Muscle of back (tissue), 13 donors: ENCODE measurements at places on chromosomes 6 and 20.

GRCh38 chr20:58891086-58891717 is 38.7 kb downstream of the GNAS start:
- DNase-seq: peak; percentile 88

GRCh38 chr6:150830439-150831165 is 34.9 kb upstream of the MTHFD1L start:
- DNase-seq: peak; percentile 44

DNA sequence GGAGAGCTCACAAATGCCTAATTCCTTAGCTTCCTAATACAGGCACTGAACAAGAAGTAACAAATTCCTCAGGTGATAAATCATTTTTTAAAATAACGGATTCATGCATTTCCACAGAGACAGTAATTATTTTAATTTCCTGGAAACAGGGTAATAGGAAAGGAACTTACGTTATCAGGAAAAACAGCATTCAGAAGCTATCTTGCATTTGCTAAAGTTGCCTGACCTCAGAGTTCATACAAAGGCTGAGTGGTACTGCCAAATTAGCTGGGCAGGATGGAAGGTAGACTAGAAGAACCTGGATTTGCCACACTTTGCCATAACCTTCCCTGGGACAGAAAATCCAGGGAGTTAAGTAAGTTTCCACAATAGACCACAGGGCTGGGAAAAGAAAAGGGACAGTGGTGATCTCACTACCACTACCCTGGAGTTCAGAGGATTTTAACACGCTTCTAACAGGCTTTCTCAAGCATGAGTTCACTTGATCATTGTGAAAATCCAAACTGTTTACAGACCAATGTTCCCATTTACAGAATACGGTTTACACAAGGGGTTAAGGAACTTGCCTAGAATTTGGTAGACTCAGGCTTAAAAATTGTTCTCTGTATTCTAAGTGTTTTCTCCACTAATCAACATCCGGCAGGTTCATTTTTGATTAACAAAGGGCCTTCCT is 57.0 kb downstream of the KIF13A start:
- no peak for DNase-seq

DNA sequence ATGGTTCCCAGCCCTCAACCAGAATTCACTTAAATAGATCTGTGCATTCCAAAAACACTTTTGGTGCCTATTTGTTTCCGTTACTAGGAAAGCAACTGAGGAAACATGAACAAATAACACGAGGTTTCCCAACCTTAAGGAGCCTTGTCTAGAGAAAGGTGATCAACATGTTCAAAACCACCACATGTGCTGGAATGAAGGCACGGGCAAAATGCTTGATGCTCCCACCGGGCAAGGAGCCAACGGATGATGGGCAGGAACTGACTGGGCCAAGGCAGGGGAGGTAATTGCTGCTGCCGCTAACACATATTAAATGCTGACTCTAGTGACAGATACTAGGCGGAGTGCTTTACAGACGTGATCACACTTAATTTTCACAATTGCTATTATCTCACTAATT is 2.5 kb downstream of the MYLK4 start:
- DNase-seq: no peak

DNA sequence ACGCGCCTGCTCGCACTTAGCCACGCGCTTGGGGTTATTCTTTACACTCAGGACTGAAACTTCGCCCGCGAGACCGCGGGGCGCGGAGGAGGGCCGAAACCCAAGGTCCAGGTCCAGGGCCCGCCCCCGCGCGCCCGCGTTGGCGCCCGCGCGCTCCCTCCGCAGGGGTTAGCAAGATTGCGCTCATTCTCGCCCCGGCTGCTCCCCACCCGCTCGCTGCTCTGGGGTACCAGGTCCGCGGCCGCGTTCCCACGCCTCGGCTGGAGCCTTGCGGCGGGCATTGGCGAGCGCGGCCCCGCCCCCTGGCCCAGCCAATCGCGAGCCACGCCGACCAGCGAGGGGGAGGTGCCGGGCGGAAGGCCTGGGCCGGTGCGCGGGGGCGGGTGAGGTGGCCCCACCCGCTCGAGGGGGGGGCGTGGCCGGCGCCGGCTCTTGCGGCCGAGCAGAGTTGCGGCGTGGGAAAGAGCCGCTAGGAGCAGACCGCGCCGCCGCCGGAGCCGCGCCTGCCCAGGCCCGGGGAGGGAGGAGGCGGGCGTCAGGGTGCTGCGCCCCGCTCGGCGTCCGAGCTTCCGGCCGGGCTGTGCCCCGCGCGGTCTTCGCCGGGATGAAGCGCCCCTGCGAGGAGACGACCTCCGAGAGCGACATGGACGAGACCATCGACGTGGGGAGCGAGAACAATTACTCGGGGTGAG is at the start of gene HEY2:
TSS of gene HEY2 (plus strand) at position 460 of the 692 bp plus-strand sequence. CDS start at position 605, 145 bp downstream.
- DNase-seq: peak; percentile 90

DNA sequence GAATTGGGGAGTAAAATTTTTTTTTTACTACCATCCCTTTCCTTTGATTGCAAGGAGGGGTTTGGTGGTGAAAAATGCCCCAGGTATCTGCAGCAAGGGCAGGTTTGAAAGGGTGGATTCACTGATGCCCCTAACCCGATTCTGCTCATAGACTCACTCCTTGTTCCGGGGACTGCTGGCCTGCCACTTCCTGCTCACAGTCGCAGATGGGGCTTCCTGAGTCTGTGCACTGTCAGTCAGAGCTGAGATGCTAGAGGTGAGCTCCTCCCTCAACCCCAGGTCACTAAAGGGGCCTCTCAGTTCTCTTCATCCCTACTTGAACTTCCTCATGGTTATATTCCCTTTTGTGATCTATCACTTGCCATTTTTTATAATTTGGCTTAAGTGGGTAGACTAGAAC is 357.9 kb downstream of the FARS2 start:
- no peak for DNase-seq

- DNase-seq: no peak
These were observed 42.9 kb upstream of the SPACA1 start for GRCh38 chr6:88004707-88005106.

DNA sequence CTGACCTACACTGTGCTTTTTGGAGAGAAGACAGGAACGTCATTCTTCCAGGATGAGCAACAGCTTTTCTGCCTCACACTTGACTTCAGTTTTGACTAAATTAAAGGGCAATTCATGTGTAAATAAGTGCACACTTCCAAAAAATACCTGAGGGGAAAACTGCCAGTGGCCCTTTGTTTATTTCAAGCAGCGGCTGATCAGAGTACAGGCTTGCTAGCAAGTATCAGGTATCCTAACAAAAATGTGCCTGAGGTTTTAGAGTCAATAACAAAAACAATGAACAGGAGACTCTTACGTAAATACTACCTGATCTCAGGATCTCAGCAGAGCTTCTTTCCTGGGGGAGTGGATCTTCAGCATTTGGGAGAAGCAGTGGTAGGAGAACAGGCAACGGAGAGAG is 12.4 kb downstream of the LY86 start:
- no peak for DNase-seq

DNA sequence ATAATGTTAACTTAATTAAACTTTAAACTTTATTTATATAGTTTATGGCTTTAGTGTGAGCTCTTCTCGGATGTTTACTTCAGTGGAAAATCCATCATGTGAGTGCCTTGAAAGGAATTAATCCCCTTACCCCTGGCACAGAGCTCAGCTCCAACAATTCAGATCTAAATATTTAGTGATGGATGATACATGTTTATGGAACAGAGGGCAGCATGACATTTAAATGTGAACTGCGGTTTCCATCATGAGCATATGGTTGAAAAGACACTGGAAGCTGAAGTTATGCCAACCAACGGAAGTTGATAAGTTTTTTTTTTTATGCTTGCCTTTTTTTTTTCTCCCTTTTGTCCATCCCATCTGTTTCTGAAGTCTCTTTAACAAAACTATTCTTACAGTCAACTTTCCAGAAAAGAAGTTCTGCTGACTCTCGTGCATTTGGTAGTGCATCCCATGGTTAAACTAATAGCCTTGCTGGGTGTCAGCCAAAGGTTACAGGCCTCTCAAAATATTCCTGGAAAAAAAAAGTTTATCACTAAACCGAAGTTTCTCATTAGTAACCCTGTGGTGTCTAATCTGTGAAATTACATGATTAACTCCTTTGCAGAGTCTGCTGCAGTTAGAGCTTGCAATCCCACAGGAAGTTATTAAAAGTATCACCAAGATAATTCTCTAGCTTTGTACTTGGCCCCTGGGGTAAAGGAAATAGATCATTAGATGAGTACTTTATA is 243.9 kb upstream of the TCF21 start:
- DNase-seq: peak; percentile 70

DNA sequence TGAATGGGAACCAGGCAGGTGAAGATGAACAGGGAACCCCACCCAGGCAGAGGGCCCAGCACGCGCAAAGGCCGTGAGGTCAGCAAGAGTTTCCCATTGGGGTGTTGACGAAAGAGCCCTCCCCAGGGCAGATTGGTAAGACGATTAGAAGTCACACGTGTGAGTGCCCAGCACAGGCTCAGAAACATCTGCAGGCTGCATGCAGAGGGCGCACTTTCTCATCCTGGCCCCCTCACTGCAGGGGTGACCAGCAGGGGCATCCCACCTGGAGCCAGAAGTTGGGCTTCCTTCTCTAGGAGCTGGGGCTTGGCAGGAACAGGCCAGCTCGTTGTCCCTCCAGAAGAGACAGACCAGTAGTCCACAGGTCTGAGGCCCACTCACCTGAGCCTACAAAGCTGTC is 38.4 kb downstream of the VSTM2L start:
- DNase-seq: no peak

DNA sequence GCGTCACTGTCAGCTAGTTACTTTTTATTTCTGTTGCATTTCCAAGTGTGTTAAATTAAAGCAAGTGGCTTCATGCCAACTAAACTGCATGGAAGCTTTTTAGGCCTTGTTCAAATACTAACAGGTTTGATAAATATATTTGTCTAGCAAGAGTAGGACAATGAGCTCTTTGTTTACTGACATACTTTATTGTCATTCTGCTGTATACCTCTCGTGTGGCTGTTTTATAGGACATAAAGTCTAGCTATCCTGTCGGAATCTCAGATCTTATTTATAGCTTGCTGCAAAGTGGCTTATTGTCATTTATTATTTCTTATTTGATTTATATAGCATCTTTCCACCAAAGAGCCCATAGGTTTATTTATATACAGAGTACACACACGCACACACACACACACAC is 711.1 kb downstream of the KIF16B start:
- DNase-seq: no peak

DNA sequence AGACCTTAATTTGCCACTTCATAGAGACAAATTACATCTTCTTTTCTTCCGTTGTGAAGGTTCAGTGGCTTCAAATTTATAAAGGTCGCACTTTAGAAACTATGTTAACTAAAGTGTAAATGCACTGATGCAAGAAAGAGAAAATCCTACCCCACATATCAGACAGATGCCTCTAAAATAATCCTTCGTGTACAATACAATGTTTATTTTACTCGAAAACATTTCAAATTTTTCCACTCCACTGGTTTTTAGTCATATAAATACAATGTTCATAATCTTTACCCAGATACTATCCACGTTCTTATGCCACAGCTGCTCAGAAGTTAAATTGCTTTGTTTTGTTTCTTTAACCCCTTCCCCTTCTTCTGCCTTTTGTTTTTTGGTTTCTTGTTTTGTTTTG is 140.3 kb upstream of the LAMP5 start:
- no peak for DNase-seq

DNA sequence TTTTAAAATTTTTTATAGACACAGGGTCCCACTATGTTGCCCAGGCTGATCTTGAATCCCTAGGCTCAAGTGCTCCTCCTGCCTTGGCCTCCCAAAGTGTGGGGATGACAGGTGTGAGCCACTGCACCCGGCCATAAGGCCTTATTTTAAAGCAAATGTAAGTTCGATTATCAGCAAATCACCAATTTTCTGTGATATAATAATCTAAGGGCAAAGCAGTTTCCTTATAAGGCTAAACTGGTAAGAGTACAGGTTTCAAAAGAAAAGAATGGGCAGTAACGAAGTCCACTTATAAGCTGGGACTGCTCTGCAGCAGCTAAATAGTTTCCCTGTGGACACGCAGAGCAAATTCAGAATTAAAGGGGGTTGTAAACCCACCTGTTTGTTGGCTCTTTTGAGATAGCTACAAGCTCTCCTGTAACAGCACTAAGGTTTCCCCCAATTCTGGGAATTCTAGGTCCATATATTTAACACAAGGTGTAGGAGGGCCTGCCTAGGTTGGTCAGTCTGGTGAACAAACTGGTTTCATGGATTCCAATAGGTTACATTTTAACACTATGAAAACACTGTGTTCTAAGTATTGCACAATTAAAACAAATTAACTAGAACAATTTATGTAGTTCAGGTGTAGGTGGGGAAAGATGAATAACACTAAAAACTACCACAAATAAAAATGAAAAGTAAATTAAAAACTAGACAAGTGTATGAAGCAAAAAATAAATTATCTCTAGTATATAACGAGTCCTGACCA is 26.3 kb downstream of the LHFPL5 start:
- no peak for DNase-seq

- no peak for DNase-seq
These were observed 29.0 kb downstream of the COL19A1 start for GRCh38 chr6:69895396-69895795.

- no peak for DNase-seq
These were observed 8.5 kb upstream of the PBOV1 start for GRCh38 chr6:138226700-138227315.
